ENCODE measurements at places on chromosomes 2 and 18. TPM values are rescaled to one million over a fixed set of nuclear protein-coding genes. Genes with fewer than 3 reads are reported as not detected.

The COLEC11 gene
- total RNA-seq = 0.70 TPM

The GKN2 gene
- total RNA-seq = not detected

The RNU2-63P gene
- not detected for total RNA-seq

The FNDC4 gene
- not detected for total RNA-seq

The C2orf80 gene
- not detected for total RNA-seq

The CROCC2 gene
- not detected for total RNA-seq

Data from Peyer's patch (tissue), 4 donors.